ENCODE measurements at places on chromosomes 1 and 21.
A peak's percentile ranks its signal among the peaks of the same experiment; 100 is the strongest.

DNA sequence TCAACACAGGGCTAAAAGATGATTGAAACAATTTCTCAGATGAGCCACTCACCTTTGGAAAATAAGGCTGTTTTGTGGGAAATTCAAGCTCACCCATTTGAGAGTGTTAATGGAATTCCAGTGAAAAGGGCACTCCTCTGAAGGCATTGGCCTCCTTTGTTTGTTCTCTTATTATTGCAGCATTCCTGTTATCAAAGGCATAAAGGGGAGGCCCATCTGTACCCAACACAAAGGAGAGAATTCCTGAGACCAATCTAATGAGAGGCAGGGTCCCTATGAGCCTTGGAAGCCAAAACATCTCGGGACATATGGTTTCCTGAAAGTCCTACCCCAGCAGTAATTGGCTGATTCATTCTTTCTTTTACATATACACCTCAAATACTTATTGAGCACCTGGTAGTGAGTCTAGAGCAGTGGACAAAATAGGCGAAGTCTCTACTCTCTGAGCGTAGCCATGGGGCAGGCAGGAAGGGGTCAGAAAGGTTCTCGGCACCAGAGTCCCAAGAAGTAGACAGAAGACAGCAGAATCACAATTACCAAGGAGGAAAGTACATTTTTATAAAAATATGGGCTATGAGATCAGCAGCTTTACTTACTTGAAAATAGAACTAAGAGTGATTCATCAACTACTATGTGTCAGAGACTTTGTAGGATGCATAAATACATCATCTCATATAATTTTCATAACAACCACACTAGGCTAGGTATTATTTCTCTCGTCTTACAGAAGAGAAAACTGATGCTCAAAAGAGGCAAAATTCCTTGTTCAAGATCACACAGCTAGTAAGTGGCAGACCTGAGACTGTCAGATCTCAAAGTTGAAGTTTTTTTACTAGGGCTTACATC lies 218.7 kb downstream of the DAB1 start:
- DNase-seq, result no peak

GRCh38 chr1:2271841-2272655 lies 43.9 kb downstream of the SKI start:
- no peak for DNase-seq

DNA sequence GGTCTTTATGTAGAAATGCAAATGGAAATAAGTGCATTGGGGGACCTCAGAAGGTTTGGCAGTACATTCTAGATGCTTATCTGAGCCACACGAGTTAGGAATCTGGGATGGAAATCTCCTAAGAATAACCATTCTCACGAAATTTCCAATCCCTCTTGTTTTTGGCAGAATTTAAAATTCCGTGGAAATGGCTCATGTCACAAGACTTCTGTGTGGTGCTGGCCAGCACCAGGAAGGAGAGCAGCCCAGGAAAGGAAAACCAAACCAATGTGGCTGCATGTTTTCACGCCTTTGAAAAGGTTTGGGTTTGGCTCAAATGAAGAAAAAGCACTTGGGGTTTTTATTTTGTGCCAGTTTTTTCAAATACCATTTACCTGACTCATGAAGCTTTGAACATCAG lies 80.1 kb upstream of the KCNK2 start:
- peak; percentile 95 for DNase-seq

DNA sequence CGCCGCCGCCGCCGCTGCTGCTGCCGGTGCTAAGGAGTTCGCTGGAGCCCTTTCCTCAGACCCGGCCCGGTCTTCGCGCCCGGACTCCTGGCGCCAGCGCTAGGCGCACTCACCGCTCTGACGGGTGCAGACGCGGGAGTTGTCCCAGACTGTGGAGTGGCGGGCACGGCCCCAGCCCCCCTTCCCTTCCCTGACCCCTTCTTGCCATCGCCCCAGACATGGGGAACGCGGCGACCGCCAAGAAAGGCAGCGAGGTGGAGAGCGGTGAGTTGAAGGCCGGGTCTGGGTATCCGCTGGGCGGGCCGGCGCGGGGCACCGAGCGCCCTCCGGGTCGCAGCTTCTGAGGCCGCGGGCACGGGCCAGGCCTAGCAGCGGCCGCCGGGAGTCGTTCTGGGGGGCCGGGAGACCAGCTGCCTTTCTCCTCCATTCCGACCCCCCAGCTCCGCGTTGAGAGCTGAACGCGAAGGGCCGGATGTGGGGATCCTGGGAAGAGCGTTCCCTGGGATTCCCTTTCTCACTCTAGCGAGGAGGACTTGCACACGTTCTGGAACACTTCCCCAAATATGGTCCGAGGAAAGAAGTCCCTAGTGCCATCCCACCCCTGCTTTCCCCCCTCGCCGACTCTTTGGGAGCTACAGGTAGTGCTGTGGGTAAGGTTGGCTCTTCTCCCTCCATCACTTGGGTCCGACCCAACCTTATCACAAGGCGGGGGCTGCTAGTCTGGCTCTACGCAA lies 65.8 kb upstream of the PRKACB start:
- peak; percentile 6 for DNase-seq

DNA sequence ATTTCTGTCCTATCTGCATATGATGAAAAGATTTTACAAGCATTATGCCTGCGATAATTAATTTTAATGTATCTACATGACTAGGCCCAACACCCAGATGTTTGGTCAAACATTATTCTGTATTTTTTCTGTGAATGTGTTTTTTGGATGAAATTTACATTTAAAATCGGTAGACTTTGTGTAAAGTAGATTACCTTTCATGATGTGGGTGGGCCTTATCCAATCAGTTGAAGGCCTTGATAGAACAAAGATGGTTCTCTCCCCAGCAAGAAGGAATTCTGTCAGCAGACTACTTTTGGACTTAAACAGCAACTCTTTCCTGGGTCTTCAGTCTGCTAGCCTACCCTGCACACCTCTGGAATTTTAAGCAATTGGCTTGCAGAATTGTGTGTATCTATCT lies 844.0 kb downstream of the BRINP3 start:
- no peak for DNase-seq

All from HFFc6 (cell line).